RPMI8226 (cell line): ENCODE measurements at places on chromosomes 2 and 18.
A peak's percentile ranks its signal among the peaks of the same experiment; 100 is the strongest.

DNA sequence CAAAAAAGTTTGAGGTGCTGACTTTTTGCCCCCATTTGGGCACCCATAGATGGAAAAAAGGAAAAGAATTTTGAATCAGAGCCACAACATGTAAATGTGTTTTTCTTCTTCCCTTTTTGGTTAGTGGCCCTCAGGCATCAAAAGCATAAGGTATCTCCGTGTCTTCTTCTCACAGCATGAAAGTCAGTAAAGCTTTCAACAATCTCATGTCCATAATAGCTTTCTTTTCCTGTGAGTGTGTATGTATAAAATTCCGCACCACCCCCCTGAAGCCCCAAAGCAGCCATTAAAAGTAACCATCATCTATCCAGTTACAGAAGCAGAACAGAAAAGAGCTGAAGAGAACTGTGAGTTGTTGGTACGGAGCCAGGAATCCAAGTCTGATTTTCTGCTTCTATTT lies 1539.7 kb upstream of the ACVR2A start:
- DNase-seq = no peak

DNA sequence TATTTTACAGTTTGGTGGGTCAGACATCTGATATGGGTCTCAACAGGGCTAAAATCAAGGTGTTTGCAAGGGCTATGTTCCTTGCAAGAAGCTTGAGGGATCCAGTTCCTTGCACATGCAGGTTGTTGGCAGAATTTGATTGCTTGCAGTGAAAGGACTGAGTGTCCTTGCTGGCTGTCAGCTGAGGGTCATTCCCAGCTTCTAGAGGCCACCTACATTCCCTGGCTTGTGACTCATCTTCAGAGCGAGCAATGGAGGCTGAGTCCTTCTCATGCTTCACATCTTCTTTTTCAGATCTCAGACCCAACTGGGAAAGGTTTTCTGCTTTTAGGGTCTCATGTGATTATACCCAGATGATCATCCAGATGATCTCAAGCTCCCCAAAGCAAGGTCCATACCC lies 12.4 kb downstream of the MEX3C start:
- DNase-seq = no peak

- peak; percentile 70 for DNase-seq
Measured at GRCh38 chr2:204325468-204325867, 219.8 kb upstream of the PARD3B start.

GRCh38 chr2:44522846-44523245 lies 161.1 kb downstream of the CAMKMT start:
- no peak for DNase-seq

DNA sequence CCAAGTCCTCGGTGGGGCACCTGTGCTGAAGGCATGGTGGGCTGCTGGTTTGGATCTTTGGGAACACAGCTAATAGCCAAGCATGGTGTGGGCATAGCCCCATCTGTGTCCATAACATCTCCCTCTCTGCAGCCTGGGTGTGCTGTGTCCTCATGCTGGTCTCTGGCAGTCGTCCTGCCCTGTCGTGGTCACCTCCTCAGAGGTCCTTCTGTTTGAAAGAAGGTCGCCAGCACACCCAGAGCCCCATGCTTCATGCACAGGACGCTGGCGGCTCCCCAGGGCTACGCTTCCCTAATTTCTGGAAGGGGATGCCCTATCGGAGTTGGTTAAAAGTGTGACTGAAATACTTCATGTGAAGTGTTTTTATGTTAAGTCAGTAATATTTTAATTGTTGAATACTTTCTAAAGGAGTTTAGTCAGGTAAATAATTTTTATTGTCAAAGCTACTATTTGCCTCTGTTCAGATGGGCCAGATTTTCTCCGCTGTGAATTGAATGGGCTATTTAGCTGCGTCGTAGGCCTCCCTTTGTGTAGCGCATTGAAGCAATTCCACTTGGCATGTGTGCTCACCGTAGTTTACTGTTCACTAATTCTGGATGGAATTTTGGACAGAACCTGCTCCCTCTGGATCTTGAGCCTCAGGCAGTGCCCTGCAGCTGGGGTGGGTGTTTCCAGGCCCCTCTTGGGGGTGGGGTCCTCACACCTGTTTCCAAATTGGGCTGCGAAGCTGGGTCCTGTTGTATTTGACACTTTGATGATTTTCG lies 81.9 kb downstream of the WDSUB1 start:
- no peak for DNase-seq

DNA sequence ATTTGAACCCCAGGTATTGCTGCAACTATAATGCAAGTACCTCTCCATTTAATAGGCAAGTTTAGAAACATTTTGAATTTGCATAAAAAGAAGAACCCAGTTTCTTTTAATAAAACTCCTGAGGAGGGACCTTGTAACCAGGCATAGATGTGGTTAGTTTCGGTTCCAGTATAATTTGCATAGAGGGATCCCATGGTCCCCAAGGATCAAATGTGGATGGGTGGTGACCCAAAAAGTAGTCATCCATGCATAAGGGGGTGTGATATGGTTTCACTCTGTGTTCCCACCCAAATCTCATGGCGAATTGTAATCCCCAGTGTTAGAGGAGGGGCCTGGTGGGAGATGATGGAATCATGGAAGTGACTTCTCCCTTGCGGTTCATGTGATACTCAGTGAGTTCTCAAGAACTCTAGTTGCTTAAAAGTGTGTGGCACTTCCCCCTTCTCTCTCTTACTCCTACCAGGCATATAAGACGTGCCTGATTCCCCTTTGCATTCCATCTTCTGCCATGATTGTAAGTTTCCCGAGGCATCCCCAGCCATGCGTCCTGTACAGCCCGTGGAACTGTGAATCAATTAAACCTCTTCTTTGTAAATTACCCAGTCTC lies 40.2 kb upstream of the SKA1 start:
- no peak for DNase-seq

DNA sequence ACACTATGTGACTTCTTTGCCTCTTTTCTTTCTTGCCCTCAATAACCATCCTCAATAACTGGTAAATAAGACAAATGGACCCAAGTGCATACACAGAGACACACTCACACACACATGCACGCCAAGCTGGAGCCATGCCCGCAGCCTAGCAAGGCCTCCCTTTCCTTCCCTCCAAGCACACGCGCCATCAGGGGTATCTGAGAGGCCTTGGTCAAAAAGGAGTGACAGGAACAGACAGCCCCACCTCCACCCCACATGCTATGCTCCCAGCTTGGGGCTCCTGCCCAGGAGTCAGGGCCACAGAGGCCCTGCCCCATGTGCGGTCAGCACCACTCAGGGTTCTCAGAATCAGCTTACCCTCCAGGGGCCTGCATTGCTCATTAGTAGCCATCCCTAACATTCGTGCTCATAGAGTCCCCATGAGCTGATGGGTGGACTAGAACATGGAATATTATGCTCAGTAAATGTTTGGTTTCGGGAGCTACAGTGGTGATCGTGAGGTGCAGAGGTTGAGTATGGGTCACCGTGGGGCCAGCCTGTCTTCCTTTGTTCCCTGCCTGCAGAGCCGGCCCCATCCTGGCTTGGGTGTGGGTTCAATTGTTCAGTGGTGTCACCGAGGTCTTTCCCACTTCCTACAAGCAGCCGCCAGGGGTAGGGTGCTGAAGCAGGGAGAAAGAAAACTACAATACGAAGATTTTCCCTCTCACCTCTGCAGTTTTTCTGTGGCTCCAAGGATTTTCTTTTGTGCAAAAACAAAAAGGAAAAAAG lies 158.2 kb upstream of the RAB12 start:
- no peak for DNase-seq

- peak; percentile 16 for DNase-seq
Measured at GRCh38 chr18:40956213-40956612, 998.8 kb upstream of the PIK3C3 start.

- DNase-seq = no peak
Measured at GRCh38 chr18:54075689-54076088, 148.8 kb downstream of the MBD2 start.

GRCh38 chr2:56613254-56613653 lies 429.5 kb downstream of the CCDC85A start:
- no peak for DNase-seq

DNA sequence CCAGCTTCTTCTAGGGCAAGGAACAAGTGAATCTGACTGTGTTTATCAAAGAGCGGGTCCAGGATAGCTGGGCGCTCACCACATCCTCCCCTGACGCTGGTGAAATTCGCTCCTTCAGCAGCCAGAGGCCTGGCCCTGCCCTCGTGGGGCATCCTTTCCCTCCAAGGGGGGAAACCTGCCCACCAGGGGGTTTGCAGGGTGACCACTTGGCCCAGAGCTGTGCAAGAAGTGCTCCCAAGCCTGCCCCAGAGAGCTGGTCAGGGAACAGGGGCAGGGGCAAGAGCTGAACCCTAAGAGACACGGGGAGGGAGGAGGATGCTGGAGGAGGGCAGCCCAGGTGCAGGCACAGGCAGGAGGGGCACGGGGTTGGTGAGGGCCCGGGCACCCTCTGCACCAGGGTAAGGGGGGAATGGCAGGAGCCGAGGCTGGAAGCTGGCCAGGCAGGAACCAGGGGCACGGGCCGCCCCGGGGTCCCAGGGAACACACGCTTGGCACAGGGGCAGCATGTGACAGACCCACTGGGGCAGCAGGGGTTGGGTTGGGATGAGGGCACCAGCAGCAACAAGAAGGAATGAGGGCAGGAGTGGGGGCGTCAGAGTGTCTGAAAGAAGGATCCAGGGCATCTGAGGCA lies 2.8 kb upstream of the GPR55 start:
- DNase-seq = no peak

- DNase-seq = no peak
Measured at GRCh38 chr2:223214394-223215253, 162.6 kb downstream of the KCNE4 start.

GRCh38 chr2:233761040-233761769 lies 1.1 kb downstream of the UGT1A1 start:
- no peak for DNase-seq

GRCh38 chr2:129178356-129178755 lies 801.1 kb upstream of the RAB6C start:
- no peak for DNase-seq
